ENCODE measurements at places on chromosomes 6 and 20.

DNA sequence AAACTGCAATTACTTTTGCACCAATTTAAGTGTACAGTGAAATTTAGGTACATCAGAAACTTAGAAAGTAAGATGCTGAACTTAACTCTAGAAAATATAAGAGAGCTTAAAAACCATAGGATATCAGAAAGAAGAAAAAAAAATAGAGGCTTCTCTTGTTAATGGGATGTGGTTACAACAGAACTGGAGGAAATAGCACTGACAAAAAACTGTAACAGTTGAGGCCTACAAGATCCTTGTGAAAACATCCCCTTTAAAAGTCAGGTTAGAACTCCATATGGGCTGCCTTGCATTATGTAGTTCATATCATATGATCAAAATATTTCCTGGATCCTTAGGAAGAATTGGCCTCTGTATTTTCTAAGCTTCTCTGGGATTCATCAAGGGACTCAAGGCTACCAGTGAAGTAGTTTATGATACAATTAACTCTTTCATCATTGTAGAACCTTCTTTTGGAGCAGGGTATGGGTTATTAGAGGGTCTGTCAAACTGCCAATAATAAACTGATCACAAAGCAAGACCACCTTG lies 24.8 kb downstream of the MTCL3 start:
- DNase-seq: no peak

GRCh38 chr6:3392930-3393835 lies 63.7 kb downstream of the SLC22A23 start:
- DNase-seq: no peak

- no peak for DNase-seq
Observed at GRCh38 chr6:75023634-75024033, 182.2 kb downstream of the COL12A1 start.

- DNase-seq: no peak
Observed at GRCh38 chr6:30721198-30722024, 1.3 kb downstream of the TUBB start.

DNA sequence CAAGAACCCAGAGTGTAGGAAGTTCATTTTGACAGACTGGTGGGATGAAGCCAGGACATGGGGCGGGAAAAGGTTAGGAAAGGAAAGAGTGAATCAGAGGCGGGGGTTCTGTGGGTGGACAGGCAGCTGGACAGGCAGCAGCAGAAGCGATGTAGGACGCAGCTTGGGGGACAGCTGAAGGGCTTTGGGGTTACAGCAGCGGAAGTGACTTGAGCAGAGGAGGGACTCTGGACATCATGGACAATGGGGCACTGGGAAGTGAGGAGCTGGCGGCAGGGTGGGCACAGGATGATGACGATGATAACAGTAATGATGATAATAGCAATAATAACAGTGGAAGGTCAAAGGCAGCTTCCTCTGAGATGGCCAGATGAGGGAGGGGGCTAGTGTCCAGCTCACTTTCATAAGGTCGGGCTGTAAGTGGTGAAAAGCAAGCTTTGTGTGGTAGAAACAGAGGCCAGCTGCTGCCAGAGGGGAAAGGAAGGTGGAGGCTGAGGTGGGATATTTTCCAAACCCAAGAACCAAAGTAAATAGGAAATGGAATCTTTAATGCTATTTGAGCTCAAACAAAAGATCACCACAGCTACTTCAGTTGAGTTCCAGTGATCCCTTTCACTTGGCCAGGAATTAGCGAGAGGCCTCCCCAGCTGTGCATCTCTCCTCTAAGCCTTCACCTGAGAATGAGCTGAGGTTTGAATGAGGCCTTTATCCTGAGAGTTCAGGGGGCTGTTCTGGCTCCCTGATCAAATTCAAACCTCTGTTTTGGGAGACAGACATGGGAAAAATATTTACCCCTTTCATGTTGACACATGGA lies 433.5 kb downstream of the DHX35 start:
- no peak for DNase-seq

GRCh38 chr6:13488896-13489237 lies 1.5 kb upstream of the GFOD1 start:
- no peak for DNase-seq
